ENCODE measurements at places on chromosomes 6 and 20. TPM values are rescaled to one million over a fixed set of nuclear protein-coding genes. Genes with fewer than 3 reads are reported as not detected.

The C20orf141 gene
- total RNA-seq: not detected

The HLA-DMA gene
- total RNA-seq: 371 TPM

The HLA-F gene
- total RNA-seq: 726 TPM

The GJA10 gene
- not detected for total RNA-seq

The MOG gene
- not detected for total RNA-seq

The KIF6 gene
- total RNA-seq: not detected

The SMOC2 gene
- not detected for total RNA-seq

The EDN1 gene
- total RNA-seq: 0.56 TPM

The RAD21L1 gene
- not detected for total RNA-seq

The INSM1 gene
- total RNA-seq: not detected

The ENPP4 gene
- total RNA-seq: 13.0 TPM

The HSPA12B gene
- not detected for total RNA-seq

The ZNF334 gene
- 0.27 TPM for total RNA-seq

The SLC22A23 gene
- 0.24 TPM for total RNA-seq

The CEBPB gene
- 22.2 TPM for total RNA-seq

The RSPH9 gene
- not detected for total RNA-seq

The GMPR gene
- total RNA-seq: 0.47 TPM

The TMEM170B gene
- total RNA-seq: 2.6 TPM

The BIRC7 gene
- not detected for total RNA-seq

The HIVEP1 gene
- 91.0 TPM for total RNA-seq

The WFDC2 gene
- not detected for total RNA-seq

The DLL1 gene
- total RNA-seq: 0.53 TPM

The AHI1 gene
- total RNA-seq: 21.0 TPM

The UBE2C gene
- total RNA-seq: 3.3 TPM

The SDC4 gene
- not detected for total RNA-seq

The TXNDC5 gene
- total RNA-seq: 68.2 TPM

The BTN1A1 gene
- total RNA-seq: 0.46 TPM

The DEFB119 gene
- total RNA-seq: not detected

The NTSR1 gene
- not detected for total RNA-seq

The SDCBP2 gene
- total RNA-seq: 0.51 TPM

The B3GALT4 gene
- total RNA-seq: 19.1 TPM

The CRIP3 gene
- 42.2 TPM for total RNA-seq

The CARMIL1 gene
- 3.4 TPM for total RNA-seq

The MMP24 gene
- total RNA-seq: not detected

The SRMS gene
- not detected for total RNA-seq

The MSH5 gene
- 35.4 TPM for total RNA-seq

The PTPRT gene
- total RNA-seq: not detected

The COL12A1 gene
- total RNA-seq: not detected

The PACRG gene
- total RNA-seq: not detected

The PDYN gene
- total RNA-seq: not detected

The ECT2L gene
- total RNA-seq: not detected

The VWA7 gene
- 2.9 TPM for total RNA-seq

The PPP1R3G gene
- total RNA-seq: 0.15 TPM

The LCA5 gene
- 0.17 TPM for total RNA-seq

The MCUR1 gene
- 14.1 TPM for total RNA-seq

The PARD6B gene
- total RNA-seq: 5.7 TPM

The POLR3F gene
- total RNA-seq: 14.5 TPM

The NHLRC1 gene
- 0.88 TPM for total RNA-seq

The ZBTB9 gene
- 12.5 TPM for total RNA-seq

The WFDC13 gene
- total RNA-seq: not detected

The CD83 gene
- 492 TPM for total RNA-seq

The RAB44 gene
- total RNA-seq: 0.20 TPM

The EPM2A gene
- 21.9 TPM for total RNA-seq

The EGFL8 gene
- total RNA-seq: 3.4 TPM

The ZKSCAN3 gene
- 5.6 TPM for total RNA-seq

The ZNF831 gene
- total RNA-seq: 4.0 TPM

The HRH3 gene
- not detected for total RNA-seq

The ZBTB46 gene
- 0.46 TPM for total RNA-seq

The SLC22A7 gene
- total RNA-seq: not detected

The ADGRF1 gene
- total RNA-seq: not detected

All from activated B cell treated with CpG ODN at 0.5 μM for 24 hours (primary cell).